ENCODE measurements at places on chromosomes 3 and 15.

DNA sequence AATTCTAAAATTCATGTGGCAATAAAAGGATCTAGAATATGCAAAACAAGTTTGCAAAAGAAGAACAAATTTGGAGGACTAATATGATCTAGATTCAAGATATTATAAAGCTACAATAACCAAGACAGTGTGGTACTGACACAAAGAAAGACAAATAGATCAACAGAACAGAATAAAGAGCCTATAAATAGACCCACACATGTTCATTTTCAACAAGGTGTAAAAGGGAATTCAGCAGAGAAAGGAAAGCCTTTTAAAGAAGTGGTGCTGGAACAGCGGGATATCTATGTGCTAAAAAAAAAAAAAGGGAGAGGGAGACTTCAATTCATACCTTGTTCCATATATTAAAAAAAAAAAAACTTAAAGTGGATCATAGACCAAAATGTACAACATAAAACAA is 149.0 kb downstream of the WDR76 start:
- no peak for DNase-seq

DNA sequence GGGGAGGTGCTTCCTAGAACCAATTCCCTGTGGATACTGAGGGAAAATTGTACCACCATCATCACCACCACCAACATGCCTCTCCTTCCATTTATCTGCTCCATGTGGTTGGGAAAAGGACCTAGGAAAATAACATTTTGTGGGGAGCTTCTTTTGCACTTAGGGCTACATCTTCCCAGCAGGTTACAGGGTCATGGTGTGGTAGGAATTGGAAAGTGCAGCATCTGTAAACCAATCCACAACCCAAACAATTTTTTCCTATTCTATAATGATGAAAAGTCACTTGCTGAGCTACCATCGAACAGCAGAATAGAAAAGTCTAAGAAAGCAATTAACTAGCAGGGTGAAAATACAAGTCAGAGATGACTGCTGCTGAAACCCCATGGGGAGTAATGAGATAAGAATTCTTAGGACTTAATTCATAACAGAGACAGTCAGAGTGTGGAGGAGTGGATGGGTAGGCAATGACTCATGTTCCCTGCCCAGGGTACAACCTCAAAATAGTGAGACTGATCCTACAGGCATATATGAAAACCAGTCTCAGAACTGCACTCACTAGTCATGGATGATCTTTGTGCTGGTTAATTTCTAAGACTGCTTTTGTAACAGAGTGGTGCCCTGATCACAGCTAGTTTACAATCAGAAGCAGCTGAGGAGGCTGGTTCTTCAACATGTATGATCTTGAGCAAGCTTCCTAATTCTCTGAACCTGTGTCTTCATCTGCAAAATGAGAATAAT is 38.1 kb upstream of the LEKR1 start:
- no peak for DNase-seq

- DNase-seq: no peak
These were observed 121.9 kb upstream of the EPHA3 start for GRCh38 chr3:88985491-88985890.

DNA sequence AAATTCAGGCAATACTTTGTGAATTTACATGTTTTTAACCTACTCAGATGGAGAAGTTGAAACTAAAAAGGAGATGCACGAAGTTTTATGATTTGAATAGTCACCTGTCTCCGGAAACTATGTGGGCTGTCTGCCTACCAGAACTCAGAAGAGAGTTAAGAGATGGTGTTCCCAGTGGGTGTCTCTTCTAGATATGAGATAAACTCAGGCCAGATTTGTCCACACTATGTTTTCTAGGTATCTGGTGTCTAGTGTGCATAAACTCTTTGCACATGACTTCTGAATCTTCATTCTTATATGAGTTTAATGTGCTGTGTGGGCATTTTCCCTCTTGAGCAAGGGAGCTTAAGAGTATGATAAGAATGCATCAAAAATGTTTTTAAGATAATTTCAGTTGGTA is 222.8 kb downstream of the FOXP1 start:
- no peak for DNase-seq

DNA sequence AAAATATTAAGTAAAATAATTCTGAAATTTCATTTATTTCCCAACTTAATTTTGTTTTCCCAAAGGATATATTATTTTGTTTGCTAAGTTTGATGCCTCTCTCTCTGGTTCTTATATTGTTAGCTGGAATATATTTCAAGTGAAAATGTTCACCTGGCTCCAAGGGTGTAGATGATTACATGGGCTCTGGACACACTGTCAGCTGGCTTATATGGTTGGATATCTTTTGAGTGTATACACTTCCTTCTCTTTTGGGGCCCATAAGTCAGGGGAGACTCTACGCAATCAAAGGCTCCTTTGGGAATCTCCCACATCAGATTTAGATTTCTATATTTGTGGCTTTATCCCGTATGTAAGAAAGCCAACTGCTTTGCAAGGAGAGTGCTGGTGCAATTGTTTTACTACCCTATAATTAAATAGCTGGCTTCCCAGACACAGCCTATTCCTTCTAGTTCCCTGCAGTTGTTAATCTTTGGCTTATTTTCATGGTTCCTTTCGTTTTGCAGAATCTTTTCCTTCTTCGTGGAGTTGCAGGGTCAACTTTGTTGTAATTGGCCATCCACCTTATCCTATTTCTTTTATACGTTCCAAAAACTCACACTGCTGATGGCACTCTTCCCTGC is 225.7 kb downstream of the DPH6 start:
- DNase-seq: no peak

GRCh38 chr15:61115241-61115640 is 113.9 kb downstream of the RORA start:
- DNase-seq: no peak

DNA sequence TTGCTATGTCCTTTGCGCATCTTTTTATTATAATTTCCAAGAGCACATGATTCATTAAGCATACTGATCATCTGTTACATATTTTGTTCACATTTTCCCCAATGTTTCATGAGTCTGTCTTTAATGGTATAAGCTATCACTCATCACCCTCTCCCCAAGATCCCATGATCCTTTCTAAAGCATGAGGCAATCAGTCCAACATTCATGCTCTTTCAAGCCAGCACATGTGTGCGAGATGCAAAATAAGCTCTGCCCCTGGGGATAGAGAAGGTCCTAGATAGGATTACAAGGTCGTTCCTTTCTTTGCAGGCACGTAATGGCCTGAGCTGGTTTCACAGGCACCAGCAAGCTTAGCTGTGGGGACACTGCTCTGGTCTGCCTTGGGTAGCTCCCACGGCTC is 32.2 kb upstream of the B3GNT5 start:
- peak; percentile 93 for DNase-seq

DNA sequence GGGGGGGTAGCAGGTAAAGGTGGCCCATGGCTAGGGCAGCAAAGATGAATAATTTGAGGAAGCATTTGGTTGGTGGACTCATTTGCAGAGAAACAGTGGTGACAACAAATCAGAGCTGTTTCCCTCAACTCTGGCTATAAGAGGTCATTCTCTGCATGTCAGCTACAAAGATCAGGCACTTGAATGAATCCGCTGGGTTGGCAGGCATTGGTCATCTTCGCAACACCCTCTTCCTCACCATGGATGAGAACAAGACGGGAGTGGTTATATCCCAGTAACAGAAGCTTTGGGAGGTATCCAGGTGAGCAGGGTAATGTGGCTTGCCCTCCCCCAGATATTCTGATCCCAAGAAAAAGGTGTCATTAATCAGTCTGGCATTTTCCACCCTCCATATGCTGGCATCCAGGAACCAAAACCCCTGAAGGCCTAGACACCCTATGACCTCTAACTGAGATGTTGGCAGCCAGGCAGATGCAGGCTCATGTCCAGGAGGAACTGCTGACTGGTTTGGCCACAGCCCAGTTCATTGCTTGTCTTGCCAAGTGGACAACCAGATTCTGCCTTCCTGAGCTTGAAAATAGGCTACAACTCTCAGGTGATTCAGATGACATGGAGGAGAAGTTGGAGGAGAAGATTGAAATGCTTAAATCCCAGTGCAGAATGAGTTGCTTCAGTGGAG is 108.9 kb upstream of the TRIM42 start:
- DNase-seq: no peak

DNA sequence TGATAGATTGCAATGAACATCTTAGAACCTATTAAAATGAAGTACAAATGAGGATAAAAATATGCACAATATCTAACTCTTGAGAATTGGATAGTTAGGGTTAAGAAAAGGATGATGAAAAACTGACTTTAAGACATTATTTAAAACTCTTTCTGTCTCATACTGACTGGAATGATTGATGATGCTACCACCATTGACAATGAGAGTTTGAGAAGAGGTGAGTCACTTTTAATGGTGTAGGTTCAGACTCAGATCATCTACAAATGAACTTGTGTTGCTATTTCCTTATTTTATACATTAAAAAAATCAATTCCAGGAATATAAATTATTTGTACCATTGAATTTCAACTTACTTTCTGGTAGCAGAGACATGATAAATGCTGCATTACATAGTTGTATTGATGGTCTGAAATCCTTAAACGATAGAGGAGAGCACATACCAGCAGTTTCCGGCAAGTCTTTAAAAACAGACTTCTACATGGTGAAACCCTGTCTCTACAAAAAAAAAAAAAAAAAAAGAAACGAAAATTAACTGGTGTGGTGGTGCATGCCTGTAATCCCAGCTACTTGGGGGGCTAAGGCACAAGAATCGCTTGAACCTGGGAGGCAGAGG is 409.0 kb downstream of the OTOL1 start:
- DNase-seq: no peak

DNA sequence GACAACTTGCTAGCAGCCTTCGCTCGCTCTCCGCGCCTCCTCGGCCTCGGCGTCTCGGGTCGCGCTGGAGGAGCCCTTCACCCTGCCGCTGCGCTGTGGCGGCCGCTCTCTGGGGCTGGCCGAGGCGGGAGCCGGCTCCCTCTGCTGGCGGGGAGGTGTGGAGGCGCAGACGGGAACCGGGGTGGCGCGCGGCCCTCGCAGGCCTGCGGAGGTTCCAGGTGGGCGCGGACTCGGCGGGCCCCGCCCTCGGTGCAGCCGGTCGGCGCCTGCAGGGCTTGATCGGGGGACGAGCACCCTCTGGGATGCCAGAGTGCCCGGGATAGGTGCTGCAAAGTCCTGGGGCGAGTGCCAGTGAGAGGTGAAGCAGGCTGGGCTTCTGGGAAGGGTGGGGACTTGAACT is 989.9 kb downstream of the ROBO2 start:
- no peak for DNase-seq

GRCh38 chr3:45922039-45922326 is 21.3 kb upstream of the CXCR6 start:
- no peak for DNase-seq

DNA sequence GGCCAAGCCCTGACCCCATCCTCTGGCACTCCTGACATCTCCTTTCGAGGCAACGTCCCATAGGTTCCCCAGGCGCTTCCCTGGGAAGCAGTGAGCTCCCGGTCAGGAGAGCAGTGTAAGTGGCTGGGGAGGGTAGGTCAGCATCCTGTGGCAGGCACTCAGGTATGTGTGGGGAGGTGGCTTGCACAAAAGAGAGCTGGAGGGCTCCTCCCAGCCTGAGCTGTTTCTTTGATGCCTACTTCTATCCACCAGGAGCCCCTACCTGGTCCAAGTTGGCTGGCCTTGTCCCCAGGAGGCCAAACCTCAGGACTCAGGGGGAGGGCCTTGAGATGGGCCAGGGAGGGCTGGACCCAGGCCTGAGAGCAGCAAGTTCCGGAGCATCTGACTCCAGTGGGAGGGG is 31.7 kb upstream of the LINGO1 start:
- DNase-seq: no peak

- DNase-seq: no peak
These were observed 21.2 kb downstream of the CCR8 start for GRCh38 chr3:39350714-39351113.

- no peak for DNase-seq
These were observed 6.3 kb upstream of the HEXA start for GRCh38 chr15:72382146-72382545.

DNA sequence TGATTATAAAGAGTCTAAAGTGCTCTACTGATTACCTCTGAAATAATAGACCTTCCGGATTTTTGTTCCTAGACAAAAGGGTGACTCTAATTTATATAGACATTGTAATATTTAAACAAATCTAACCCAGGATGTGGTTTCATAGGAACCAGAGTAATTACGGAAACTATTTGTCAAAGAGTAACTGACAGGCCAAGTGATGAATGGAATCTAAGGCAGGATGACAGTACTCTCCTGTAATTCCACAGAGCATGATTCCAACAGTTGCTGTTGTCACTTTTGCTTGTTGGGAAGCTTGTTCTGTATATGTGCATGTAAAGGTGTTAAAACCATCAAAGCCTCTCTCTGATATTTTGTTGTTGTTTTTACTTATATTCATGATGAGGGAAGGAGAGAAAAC is 1141.0 kb downstream of the IGSF11 start:
- DNase-seq: no peak

- DNase-seq: no peak
These were observed 35.1 kb upstream of the PTPRG start for GRCh38 chr3:61526308-61526707.

GRCh38 chr3:188993181-188993580 is 178.6 kb upstream of the TPRG1 start:
- no peak for DNase-seq

DNA sequence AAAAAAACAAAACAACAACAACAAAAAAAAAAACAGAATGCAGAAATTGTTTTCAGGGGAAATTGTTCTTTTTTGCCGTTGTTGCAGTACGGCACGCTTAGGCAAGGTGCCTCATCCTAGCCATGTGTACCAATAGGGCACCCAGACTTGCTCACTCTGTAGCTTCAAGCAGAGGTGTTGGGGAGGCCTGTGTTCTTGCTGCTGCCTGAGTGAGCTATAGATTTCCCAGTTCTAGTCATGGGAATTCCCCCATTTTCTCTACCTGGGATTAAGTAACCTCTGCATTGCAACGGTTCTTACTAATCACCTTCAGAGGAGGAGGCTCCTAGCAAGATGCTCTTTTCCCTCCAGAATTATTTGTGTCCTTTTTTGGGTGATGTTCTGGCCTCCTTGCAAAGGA is 12.9 kb upstream of the PARL start:
- no peak for DNase-seq

DNA sequence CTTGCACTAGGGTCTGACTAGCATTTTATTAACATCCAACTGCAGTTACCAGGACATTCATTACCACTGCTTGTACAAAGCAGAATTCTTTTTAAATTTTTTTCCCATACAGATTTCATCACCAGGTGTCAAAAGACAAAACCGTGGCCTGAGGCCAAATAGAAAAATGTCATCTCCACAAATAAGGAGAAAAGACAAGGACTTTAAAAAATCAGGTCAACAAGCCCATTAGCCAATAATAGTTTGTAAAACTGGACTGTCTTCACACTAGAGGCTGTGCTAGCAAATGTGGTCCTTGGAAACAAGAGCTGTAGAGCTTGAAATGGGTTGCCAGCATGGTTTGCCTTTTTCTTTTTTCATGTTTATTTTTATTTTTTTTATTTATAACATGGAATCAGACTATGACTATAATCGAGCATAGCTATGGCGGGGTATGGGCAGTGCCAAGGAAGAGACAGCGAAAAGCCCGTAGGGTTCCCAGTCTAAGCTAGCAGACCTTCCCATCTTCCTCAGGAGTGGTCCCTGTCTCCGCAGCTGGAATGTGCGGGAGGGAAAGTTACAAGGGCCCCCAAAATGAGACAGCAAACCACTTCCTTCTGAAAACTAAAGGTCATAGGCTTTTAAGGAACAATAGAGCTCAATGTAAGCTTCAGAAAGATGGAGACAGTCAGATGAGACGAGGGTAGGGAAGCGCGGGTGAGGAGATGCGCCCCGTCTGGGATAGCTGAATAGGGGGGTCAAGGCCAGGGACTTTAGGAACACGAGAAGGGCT is 1.5 kb downstream of the PTPN9 start:
- DNase-seq: no peak
